Muscle of back (tissue), 13 donors: ENCODE measurements at places on chromosomes 12 and 14. TPM values are rescaled to one million over a fixed set of nuclear protein-coding genes. Genes with fewer than 3 reads are reported as not detected.
A peak's percentile ranks its signal among the peaks of the same experiment; 100 is the strongest.

The NINJ2 gene
- 3.9 TPM for polyA plus RNA-seq

The CLEC2A gene
- polyA plus RNA-seq, result not detected

The TSHR gene
- polyA plus RNA-seq, result 0.12 TPM

GRCh38 chr14:28138341-28138740, 628.2 kb upstream of the FOXG1 start:
- DNase-seq, result peak; percentile 6

DNA sequence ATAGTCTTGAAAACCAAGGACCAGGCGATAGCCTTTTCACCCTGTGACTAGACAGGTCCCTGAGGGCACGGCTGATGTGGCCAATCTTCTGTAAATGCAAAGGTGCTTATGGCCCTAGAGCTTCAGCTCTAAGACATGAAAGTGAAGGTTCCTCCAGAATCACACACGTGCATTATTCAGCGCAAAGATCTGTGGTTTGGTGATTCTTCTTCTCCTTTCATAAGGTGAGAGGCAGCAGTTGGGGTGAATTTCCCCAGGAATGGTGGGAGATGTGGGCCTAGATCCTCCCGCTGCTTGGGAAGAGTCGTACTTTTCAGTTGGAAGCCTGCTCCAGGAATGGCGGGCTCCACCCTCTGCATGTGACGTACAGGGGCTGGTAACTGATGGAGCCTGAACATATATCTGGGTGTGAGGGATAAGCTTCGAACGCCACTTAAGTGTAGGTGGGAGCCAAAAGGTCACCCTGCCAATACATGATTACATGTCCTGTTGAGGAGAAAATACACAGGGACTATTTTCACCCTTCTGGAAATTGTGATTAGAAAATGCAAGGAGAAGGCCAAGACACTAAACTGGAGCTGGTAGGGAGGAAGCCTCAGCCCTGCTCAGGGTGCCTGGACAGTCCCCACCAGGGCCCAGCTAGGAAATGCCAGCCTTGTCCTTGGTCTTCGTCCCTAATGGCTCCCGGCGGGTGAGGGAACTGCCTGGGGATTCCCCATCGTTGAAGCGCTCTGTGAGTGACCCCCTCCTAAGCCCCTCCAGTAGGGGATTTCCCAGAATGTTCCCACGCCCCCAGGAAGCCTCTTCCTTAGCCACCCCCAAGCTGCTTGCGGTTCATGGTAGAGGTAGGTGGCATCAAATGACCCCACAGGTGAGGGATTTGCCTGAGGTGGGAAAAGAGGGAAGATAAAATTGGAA, 17.6 kb downstream of the BATF start:
- DNase-seq, result no peak

GRCh38 chr12:115103884-115104883, 420.2 kb upstream of the TBX3 start:
- DNase-seq, result no peak

GRCh38 chr12:27257104-27257843, 13.2 kb downstream of the STK38L start:
- no peak for DNase-seq

- DNase-seq, result no peak
Measured at GRCh38 chr12:63919756-63920155, 75.3 kb downstream of the SRGAP1 start.

DNA sequence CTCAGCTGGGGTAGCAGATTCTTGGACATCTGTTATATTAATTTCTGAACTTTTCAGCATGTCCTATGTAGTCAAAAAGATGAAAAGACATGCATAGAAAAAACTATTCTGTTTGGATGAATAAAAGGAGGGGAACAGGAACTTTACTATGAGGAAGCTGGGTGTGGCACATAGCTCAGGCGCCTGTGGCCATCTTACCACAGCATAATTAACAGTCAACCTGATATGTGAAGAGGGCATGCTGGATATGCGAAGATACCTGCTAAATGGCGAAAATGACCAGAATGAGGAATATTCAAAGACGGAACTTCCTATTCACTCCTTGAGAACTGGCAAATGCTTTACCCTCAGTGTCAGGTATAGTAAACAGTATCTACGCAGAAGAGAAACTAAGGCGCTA, 18.4 kb downstream of the SETD3 start:
- DNase-seq, result no peak

- no peak for DNase-seq
Measured at GRCh38 chr12:68483592-68484383, 126.9 kb upstream of the RAP1B start.

DNA sequence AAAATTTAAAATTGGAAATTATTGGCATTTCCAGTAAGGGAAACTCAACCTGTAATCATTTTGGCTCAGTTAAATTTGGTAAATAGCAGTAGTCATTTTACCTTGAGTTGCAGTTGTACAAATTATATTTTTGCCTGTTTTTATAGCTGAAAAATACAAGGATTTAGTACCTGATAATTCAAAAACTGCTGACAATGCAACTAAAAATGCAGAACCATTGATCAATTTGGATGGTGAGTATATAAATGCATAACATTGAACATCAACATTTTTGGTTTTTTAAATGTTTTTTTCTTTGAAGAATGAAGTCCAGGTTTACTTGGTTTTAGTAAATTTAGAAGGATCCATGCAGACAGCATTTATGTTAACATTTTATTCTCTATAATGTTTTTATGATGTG, 9.0 kb downstream of the RTRAF start:
- no peak for DNase-seq
